ENCODE measurements at places on chromosomes 5 and 9.

- no peak for DNase-seq
Observed at GRCh38 chr5:50712479-50712878, 46.0 kb downstream of the PARP8 start.

GRCh38 chr5:173686950-173687349, 70.5 kb upstream of the BOD1 start:
- DNase-seq, result no peak

DNA sequence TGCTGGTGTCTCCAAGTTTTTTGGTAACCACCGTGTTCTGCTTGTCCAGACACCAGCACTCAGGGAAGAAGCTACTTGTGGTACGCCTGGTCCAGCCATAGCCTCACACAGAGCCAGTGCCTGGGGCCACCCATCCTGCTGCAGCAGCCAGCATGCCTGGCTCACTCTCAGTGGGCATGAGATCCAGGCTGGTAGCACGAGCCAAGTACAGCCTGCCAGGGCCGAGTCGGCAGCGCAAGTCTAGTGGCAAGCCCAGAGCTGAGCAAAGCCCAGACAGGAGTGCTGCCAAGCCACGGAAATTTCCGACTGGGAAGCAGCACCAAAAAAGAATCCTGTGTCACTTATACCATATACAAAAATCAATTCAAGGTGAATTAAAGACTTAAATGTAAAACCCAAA, 36.3 kb upstream of the FBXL17 start:
- no peak for DNase-seq

DNA sequence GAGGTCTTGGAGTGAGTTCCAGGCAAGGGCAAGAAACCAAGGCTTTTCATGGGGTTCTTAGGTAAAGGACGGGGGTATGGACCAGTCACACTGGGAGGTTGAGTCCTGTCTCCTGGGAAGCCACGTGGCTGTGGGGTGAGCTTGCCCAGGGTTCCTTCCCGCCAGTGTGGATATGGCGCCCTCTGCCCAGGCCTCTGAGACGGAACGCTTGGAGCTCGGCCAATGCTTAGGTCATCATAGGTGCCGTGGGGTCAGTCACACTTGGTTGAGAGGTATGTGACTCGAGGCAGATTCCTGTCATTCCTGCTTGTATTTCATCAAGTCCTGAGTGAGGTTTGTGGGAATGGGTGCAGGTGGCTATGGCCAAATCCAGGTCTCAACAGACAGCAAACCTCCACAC, 46.2 kb downstream of the TENT4A start:
- no peak for DNase-seq

- no peak for DNase-seq
Observed at GRCh38 chr9:88537761-88538091, 2.7 kb downstream of the NXNL2 start.

DNA sequence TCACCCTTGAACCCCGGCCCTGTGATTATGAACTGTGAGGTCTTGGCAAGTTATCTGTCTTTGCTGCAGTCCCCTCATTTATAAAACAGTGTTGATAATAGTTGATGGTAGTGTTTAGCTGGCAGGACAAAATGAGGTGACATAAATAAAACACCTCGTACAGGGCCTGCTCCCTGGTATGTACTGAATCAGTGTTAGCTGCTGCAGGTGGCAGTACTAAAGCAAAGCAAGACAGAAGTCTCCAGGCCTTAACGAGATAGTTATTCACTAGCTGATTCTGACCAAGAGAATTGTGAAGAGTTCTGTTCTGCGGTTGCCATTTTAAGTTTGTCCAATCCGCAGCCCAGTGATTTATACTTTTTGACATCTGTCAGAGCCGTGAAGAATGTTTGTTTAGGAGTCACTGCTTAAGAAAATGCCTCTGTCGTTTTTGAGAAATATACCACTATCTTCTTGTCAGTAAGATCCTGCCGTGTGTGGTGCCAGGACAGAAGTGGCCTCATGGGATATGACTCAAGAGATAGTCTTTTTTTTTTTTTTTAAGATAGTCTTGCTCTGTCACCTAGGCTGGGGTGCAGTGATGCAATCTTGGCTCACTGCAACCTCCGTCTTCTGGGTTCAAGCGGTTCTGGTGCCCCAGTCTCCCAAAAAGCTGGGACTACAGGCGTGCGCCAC, 75.9 kb downstream of the KDM4C start:
- DNase-seq, result no peak

DNA sequence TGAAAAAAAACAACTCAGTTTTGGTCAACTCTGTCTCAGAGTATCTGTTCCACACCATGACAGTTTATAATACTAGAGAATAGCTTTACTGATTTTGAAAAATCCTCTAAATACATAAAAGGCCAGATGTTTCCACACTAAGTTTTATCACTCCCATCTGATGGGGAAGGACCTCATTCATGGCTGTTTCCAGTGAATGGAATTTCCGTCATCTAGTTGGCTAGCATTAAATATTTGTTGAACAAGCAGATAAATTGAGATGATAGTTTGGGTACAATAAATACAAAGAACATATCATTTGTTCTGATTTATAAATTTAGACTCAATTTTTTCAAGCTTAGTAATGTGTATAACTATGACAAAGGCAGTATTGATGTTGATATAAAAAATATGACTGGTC, 408.5 kb downstream of the PTPRD start:
- no peak for DNase-seq

GRCh38 chr9:7129391-7129790, 371.6 kb downstream of the KDM4C start:
- no peak for DNase-seq

DNA sequence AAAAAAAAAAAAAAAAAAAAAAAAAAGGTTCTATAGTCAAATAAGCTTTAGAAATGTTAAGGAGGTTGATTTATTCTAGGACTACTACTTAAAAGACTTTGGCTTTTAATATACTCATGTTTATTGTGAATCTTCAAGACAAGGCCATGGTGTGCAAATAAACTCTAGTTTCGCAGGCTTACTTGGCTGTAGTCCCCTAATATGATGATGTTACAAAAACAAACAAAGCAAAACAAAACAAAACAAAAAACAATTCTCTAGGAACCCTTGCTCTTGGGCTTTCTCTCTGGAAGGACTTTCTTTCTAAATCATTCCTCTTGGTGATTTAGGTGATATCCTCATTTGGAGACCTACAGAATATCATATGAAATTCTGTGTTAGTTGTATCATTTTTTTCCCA, 172.0 kb downstream of the GDNF start:
- DNase-seq, result no peak

DNA sequence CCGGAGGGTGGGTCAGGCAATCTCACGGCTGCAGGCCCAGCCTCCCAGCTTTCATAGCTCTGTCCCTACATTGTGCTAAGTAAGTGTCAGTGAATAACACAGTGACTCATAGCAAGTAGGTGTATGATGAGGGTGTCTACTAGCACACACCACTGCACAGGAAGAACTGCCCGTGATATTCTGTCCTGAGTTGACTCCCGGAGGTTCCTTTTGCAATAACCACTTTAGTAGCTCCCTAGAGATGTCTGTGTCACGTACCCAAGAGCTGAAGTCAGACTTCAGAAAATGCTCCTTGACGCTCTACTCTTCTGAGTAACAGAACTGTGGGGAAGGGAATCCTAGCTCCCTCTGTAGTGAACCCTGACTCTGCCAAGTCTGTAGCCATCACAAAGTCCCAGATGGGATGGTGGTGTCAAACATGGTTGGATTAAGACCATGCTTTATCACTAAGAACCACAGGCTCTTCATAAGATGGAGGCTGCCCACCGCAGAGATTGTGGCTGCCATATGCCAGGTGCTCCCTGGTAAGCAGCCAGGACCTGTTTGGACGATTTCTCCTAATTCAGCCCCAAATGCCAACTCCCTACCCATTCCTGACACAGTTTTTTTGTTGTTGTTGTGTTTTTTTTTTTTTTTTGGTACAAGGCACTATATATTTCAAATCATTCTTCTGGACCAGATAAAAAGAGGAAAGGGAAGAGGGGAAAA, 352.6 kb upstream of the PANK3 start:
- DNase-seq, result no peak

- DNase-seq, result no peak
Observed at GRCh38 chr9:107455425-107456135, 34.0 kb downstream of the KLF4 start.

DNA sequence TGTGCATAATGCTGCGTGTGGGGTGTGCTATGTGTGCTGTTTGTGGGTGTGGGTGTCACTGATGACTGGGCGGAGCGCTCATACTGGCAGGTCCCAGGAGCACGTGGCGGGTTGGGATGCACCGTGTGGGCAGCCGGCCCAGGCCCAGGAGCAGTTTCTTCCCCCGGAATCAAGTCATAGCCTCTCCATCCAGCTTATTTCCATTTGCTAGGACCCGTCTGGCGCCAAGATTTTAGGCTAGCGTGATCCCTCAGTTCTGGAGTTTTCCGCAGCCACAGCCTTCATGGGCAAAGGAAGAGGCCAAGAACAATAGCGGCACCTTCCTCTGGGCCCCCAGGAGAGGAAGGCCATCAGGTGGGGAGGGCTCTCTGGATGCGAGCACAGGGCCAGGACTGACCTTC, 43.3 kb upstream of the NEURL1B start:
- DNase-seq, result no peak

GRCh38 chr5:94397508-94397907, 220.9 kb downstream of the KIAA0825 start:
- DNase-seq, result no peak

DNA sequence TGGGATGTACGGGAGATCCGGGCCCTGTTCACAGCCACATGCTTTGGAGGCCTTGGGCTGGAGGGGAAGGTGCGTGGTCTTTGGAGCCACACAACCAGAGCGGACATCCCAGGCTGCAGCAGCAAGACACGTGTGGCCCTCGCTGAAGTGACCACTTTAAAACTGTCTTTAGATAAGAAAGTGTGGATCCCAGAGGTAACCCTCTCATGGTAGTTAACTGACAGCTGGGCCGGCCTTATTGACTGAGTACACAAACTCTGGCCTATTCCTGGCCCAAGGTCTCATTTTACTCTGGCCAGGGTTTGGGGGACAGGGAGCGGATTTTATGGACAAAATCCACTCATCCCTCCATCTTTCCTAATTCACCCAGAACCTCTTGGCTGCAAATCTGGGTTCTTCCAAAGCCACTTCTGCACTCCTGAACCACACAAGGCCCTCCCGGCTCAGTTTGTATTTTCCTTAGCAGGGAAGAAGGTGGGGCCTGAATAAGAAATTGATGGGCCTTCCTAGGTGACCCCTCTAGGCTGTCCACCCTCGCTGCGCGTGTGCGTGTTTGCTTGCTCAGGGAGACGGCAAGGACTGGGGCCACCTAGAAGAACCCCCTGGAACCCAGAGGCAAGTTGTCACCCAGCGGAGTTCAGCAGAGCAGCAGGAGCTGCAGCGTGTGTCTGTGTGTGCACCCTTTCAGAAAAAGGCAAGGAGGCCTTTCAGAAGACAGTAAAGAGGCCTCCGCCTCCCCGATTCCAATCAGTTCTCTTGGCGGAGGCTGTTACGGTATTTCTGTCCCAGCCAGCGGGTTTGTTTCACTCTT, 73.3 kb upstream of the ORM1 start:
- no peak for DNase-seq

DNA sequence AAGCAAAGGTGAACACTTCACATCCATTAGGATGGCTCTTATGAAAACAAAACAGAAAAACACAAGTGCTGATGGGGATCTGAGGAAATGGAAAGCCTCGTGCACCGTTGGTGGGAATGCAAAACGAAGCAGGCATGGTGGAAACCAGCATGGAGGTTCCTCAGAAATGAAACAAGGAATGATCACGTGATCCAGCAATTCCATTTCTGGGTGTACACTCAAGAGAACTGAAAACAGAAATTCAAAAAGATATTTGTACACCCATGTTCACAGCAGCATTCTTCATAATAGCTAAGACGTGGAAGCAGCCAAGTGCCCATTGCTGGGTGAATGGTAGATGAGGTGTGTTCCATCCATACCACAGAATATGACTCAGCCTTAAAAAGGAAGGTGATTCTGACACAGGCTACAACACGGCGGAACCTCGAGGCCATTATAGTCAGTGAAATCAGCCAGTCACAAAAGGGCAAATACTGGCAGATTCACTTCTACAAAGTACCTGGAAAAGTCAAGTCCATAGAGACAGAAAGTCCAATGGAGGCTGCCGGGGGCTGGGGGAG, 87.2 kb upstream of the RAPGEF1 start:
- no peak for DNase-seq

DNA sequence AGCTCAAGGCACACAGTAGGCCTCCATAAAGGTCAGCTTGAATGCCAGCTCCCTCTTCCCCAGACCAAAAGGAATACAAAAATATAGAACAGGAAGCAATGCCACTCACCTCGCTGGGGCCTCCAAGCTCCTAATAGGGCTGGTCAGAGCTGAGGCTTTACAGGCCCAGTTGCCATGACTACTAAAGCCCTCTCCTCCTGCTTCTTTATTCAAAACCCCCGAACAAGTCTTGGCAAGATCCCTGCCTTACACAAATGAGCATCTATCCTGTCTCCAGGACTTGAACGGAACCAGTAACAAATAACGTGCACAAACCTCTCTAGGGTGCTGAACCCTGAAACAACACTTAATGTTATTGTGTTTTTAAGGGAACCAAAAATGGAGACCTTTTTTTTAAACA, 136.3 kb downstream of the SIL1 start:
- no peak for DNase-seq

- DNase-seq, result no peak
Observed at GRCh38 chr5:55934720-55935119, 60.0 kb downstream of the IL6ST start.

GRCh38 chr5:138641547-138642298, 66.5 kb upstream of the HSPA9 start:
- no peak for DNase-seq

GRCh38 chr5:72077390-72077789, 29.9 kb upstream of the MAP1B start:
- DNase-seq, result no peak

- DNase-seq, result no peak
Observed at GRCh38 chr9:91676046-91676445, 252.4 kb upstream of the NFIL3 start.

DNA sequence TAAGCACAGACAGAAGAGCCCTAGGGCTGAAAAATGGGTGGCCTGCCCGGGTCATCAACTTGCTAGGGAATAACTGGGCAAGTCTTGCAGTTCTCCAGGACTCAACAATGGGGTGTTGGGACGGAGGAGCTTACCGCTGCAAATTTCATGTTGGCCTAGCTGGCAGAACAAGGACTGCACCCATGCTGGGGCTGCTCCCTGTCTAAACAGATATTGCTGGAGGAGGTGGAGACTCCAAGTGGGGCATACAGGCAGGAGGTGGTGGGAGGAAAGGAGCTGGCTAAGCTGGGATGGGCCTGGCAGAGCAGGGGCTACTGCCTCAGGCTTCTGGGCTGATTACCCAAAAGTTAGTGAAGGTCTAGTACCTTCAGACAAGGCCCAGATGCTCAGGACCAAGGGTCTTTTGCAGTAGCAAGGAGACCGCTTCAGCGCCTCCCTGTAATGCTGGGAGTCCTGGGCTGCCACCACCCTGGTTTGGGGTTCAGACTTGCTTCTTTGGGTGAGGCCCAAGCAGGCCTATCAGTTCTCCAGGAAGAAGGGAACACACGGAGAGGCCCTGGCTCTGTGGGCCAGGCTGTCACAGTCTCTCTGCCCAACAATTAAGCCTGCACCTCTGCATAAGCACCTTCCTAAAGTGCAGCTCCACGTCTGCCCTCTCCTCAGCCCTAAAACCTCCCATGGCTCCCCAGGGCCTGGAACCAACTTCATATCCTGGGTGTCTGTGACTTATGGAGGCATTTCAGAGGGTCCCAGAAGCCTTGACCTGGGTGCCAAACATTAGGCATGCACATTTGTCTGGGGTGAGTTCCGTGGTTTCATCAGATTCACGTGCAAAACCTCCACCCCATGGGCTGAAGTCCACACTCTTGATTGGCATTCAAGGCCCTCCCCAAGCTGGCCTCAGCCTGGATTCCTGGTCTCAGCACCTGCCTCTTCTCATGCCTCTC, 24.2 kb upstream of the KIF12 start:
- no peak for DNase-seq

Data from stimulated activated CD8-positive, alpha-beta memory T cell treated with anti-CD3 and anti-CD28 coated beads, Interleukin-7, amount 100 ng/mL, for 1 hour (primary cell).